Substantia nigra (tissue), 51 donors: ENCODE measurements at places on chromosomes 3 and 15.

- DNase-seq: no peak
Observed at GRCh38 chr3:133135306-133135705, 97.1 kb downstream of the TMEM108 start.

GRCh38 chr15:42401544-42402454 lies 42.5 kb downstream of the CAPN3 start:
- DNase-seq: no peak

GRCh38 chr15:69612112-69612511 lies 159.5 kb downstream of the RPLP1 start:
- no peak for DNase-seq

GRCh38 chr3:53892286-53892637 lies 603 bp upstream of the SELENOK start:
- DNase-seq: no peak

- no peak for DNase-seq
Observed at GRCh38 chr3:2446146-2446545, 347.5 kb downstream of the CNTN4 start.

DNA sequence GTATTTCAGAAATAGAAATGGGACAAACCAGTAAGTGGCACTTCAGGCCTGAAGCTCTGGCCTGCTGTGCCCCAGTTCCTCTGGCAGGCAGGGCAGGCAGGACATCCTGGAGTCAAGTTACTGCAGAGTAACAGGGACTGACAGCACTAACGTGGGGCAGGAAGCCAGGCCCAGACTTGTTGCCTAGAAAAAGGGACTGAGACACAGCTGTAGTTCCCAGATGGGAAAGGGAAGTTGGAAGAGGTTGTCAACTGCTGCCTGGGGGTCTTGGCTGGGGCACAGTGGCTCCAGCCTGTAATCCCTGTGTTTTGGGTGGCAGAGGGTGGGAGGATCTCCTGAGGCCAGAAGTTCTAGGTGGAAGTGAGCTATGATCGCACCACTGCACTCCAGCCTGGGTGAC lies 171.9 kb downstream of the FMN1 start:
- no peak for DNase-seq

DNA sequence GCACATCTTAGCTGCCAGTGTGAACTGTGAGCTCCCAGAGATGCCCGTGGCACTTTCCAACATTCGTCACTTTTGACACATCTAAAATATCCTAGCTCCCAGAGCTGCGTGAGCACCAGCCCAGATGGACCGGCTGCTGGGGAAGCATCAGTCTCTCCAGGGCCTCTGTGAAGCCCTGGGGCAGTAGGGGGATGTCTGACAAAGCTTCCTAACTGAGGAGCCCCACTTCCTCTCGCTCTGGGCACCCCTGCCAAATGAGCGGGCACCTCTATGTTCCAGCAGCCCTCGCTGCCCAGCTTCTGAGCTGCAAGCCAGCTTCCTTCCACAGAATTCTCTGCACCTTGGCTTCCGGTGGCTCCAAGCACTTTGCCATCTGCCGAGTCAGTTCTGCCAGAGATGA lies 91.1 kb downstream of the LIPC start:
- DNase-seq: no peak
